Heart right ventricle (tissue), 16 donors: ENCODE measurements at places on chromosomes 1 and 21. TPM values are rescaled to one million over a fixed set of nuclear protein-coding genes. Genes with fewer than 3 reads are reported as not detected.

GRCh38 chr1:88777604-88778149 is 93.6 kb downstream of the PKN2 start:
- no peak for DNase-seq

DNA sequence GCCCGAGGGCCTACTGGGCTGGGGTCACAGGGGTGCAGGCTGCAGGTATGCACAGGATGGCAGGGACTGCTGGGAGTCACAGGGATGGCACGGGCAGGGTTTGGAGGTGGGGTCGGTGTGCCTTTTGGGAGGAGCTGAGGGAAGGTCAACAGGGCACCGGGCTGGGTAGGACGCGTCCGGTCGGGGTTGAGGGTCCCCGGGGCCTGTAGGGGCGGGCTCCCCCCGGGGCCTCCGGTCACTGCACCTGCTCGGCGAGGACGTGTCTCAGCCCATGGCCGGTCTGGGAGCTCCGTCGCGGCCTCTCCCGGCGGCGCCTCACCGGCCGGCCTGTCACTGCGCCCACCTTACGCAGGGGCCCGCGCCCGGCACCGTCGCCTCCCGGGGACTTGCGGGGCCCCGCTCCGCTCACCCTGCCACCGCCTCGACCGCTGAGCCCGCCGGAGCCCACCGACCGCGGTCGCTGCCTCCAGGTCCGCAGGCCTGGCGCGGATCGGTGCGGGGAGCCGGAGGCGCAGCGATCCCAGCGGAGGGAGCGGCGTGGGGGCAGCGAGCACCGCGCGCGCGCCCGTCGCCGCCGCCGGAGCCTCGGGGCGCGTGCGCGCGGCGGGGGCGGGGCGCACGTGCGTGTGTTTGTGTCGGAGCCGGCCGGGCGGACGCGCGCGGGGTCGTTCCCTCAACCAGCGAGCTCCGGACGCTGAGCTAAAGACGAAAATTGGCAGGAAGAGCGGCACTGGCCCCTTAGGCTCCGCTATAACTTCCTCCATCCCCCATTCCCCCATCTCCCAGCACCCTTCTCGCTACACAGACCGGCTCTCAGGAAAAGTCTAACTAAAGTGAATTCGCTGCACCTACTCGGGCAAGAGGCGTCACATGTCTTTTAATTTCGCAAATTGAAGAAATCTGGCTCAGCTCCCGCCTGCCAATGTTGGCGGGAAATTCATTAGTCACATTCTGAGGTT is at the start of gene AMIGO1:
AMIGO1 (minus strand) TSS at position 552 of the 959 bp plus-strand sequence. CDS start 815 bp downstream, outside the sequence.
- DNase-seq, result peak; percentile 56

GRCh38 chr1:75791022-75791421 is 5.0 kb downstream of the RABGGTB start:
- no peak for DNase-seq

- no peak for DNase-seq
Observed at GRCh38 chr21:46223217-46223616, 5.4 kb downstream of the LSS start.

GRCh38 chr21:45012662-45013259 is 61.6 kb upstream of the ADARB1 start:
- DNase-seq, result no peak

RBP7 gene
- total RNA-seq, result 20.8 TPM

PTGFR gene
- 0.33 TPM for total RNA-seq

OXCT2 gene
- total RNA-seq, result 1.4 TPM
